Germinal center (tissue), 1 donor: ENCODE measurements at places on chromosomes 16 and 17.
A peak's percentile ranks its signal among the peaks of the same experiment; 100 is the strongest.

DNA sequence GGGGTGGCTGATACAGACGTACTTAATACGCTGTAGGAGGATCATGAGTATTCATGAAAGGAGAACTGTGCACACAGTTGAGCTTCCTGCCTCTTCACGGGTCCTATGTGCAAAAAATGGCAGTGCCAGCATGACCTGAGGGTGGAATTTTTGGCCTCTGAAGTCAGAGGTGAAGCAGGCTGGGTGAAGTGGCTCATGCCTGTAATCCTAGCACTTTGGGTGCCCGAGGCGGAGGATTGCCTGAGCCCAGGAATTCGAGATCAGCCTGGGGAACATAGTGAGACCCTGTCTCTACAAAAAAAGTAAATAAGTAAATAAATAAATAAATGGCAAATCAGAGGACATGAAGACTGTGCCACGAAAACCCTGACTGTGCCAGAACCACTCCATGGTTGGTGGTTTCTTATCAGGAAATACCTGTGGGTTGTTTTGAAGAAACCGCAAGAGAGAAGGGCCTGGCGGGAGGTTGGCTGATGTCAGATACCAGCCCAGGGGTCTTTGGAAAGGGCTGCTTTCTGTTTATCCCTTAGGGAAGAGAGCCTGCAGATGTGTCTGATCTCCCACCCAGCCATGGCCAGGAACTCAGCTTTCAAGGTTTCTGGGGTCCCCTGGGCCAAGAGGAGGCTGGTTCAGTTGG is 3.4 kb downstream of the ASPSCR1 start:
- DNase-seq = no peak

GRCh38 chr17:80180192-80180591 is 10.4 kb downstream of the CARD14 start:
- no peak for DNase-seq

DNA sequence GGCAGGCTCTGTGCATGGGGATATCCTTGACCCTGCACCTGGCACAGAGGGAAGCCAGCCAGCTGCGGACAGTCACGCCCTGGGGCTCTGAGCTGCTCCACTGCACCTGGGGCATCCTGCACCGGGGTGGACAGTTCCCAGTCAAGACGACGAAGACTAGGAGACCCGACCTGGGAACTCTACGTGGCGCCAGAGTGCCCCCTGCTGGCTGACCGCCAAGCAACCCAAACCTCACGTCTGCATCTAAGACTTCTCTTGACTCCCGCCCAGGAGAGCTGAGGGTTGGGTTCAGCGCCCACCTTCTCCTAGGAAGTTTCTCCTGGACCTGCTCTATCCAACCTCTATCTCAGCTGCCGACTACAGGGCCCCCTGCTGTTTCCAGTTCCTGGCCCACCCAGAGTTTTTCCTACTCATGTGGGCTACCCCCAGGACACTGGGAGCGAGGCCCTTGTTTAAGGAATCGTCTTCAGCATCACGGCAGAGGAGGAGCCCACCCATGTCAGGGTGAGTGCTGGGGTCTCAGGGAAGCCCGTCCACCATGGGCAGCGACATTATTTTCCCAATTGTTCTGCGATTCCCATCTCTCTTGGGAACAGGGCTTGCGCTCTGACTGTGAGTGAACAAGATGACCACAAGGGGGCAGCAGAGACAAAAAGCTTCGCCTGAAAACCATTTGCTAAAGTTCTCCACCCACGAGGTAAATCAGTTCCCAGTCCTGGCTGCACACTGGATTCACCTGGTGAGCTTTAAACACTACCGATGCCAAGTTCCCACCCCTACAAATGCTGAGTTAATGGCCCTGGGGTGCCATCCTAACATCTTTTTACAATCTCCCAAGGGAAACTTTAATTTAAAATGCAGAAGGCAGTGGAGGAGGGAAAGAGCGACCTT is 29.3 kb downstream of the TLE7 start:
- peak; percentile 76 for DNase-seq

DNA sequence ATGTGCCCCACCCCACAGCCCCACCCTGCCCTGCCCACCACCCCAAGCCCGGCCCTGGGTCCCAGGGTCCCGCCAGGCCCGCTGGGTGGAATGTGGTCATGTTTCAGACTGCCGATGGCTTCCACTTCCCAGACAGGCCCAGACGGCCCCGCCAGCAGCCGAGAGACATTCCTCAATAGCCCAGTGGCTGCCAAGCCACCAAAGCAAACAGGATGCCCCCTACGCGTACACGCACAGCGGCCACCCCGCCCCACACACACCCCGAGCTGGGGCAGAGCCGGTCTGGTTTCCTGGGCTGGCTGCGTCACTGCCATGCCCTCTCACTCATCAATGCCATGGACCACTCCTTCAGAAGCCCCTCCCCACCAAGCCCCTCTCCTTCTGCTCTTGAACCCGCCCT is 1.2 kb upstream of the KRT17 start:
- DNase-seq = no peak

DNA sequence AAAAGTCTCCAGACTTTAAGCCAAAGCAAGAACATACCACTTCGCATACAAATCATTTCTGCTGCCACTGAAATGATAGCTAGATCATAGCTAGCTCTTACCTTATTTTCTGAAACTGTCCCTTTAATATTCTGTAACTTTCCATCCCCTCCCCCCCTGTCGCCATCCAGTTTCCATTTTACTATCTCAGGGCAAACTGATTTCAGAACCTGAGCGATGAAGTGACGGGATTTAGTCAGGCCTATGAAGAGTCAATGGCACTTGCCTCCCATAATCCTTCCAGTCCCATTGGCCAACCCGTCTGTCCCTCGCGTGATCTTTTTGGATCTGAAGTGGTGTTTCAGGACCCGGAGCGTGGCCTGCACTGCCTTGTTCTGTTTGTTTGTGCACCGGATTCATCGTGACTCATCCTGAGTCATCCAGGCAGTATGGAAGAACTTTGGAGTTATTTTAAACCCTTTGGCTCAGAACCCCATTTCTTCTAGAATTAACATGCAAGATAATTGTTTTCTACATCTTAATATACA is 199.8 kb upstream of the CHMP6 start:
- DNase-seq = no peak

DNA sequence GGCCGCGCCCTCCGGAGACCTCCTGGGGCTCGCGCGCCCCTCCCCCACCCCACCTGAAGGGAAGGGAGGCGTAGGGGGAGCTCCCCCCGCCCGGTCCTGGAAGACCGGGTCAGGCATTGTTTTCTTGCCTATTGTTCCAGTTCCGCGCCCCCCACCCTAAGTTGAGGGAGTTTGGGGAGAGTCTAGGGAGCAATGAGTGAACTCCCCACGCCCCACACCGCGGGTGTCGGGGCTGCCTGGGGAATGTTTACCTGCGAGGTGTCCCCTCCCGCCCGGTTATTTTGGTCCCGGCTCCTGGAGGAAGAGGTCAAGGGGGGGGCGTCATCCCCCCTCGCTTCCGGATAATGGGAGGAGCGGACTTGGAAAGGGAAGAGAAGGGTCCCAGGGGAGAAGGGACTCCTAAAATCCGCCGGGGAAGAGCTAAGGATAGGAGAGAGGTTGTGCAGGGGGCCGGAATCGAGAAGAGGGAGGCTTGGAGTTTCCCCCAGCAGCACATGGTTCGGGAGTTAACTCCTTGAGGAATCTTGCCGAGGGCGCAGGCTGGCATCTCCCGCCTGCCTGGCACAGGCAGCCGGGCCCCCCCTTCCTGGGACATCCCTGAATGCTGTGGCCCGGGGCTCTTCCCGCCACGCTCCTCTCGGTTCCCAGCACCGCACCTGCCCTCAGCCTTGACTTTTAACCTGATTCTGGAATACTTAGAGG is 881 bp downstream of the MLLT6 start:
- peak; percentile 48 for DNase-seq

DNA sequence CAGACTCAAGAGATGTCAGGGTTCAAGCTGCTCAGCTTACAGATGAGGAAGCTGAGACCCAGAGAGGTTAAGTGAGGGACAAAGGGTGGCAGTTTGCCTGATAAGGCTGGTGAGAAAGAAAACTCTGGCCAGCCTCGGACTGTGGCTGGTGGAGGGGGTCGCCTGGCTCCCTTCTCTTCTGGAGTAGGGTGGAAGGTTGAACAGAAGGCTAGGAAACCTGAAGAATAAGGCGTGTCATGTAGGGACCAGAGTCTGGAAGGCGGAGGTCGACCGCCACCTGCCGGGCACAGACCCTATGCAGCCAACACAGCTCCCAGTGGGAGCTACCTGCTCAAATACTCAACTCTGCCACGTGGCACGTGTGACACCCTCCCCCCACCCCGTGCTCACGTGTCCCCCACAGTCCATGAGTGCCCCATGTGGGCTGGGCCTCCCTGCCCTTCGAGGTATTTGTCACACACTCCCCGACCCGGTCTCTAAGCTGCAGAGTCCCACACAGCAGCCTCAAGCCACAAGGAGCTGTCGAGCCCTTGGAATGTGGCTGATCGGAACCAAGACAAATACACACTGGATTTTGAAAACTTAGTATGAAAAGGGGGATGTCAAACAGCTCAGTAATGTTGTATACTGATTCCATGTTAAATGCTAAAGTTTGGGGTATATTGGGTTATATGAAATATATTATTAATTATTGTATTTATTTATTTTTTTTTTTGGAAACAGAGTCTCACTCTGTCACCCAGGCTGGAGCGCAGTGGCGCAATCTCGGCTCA is 11.8 kb downstream of the HID1 start:
- DNase-seq = peak; percentile 75

- DNase-seq = no peak
Measured at GRCh38 chr17:62062302-62062701, 2.8 kb downstream of the MED13 start.

- no peak for DNase-seq
Measured at GRCh38 chr17:45128331-45128730, 4.0 kb downstream of the PLCD3 start.

DNA sequence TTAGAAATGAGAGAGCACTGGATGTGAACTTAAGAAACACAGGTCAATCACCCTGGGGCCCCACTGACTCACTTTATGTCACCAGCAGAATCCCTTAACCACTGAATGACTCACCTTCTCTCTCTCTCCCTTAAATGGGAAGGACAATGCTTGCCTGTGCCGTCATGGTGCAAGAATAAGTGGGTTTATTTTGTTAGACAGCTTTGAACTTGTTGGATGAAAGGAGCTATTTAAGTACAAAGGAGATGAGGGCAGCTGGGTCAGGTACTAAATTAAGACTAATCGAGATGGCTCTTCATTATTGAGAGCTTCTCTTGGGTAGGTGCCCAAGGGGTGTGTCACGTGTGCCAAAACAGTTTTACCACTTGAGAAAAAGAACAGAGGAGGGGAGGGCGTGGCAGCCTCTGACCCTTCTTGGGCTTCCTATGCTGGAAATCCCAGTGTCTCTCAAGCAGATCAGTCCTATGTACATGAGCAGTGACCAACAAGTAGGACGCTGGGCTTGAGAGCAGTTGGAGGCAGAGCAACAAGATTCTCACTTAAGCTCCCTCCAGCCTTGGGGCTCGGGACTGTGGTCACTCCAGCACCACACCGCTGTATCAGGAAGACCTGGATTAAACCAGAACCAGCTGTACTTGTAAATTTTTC is 6.7 kb upstream of the KRT31 start:
- no peak for DNase-seq

DNA sequence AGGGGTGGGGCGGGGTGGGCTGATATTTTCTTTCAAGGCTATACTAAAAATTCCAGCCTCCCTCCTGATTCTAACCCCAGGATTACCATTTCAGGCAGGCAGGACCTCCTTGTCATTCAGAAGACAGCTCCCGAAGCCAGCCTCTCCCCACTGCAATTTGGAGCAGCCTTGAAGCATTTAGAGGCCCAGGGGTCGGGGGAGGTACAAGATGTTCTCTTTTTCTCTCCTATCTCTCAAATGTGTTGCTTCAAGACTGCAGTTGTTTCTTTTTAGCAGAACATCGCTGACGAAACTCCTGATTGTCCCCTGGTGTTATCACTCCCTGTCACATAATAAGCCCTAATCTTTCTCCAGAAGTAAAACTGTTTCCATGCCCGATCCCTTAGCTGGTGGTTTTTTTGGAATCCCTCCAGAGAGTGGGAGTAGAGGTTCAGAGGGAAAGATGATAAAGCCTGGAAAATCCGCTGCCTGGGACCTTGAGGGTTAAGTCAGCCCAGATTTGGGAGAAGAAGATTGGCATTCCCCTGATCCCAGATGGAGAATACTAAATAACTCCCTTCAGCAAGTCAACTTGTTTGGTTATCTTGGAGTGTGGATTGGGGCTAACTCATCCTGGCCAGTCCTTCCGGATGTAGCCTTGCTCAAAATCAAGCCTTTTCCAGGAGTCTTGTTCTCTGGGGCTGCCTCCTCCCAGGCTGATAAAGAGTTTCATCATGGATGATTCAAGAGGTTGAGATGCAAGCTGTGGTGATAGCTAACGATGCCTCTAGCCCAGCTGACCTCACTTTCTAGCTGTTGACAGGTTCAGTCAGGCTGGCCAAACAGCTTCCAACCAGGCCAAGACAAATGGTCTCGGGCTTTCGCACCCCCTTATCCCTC is 71.3 kb downstream of the SOX9 start:
- DNase-seq = no peak

GRCh38 chr16:31452631-31453106 is 6.6 kb upstream of the ARMC5 start:
- DNase-seq = no peak

DNA sequence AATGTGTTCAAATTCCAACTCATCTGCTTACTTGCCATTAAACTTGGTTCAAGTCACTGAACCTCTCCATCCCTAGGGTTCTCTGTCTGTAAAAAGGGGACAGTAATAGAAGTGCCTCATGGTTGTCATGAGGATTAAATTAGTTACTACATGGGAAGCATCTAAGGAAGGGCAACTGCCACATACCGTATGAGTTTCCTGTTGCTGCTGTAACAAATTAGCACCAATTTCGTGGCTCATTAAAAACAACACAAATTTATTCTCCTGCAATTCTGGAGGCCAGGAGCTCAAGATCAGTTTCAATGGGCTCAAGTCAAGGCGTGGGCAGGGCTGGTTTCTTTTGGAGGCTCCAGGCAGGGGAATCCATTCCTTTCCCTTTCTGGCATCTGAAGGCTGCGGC is 18.6 kb downstream of the CD300LF start:
- no peak for DNase-seq

- no peak for DNase-seq
Measured at GRCh38 chr17:14730821-14731220, 429.9 kb downstream of the HS3ST3B1 start.

DNA sequence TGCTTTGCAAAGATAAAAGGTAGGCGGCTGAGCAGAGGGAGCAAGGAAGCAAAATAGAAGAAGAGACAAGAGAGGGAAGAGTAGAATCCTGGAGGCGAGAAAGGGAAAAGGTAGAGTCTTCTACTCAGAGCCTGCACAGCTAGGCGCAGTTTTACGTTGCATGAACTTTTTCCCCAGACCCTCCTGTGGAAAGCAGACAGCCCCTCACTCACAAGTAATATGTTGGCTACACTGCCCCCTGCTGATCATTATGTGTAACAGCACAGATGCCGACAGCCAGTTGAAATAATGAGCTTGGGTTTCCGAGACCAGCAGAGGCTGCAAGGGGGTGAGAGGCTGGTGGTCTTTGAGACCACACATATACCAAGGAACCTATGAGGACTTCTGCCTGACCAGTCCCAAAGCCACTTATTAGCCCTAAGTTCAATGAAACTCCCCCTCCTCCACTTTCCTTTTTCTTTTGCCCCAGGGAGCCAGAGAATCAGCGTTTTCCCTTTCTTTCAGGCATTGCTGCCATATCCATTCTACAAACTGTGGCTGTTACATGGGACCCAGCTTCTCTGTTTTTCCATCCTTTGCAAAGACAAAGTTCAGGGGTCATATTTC is 22.5 kb upstream of the CMTR2 start:
- peak; percentile 31 for DNase-seq

- no peak for DNase-seq
Measured at GRCh38 chr16:31712064-31712540, 161.5 kb upstream of the ZNF267 start.
